T-helper 17 cell (primary cell): ENCODE measurements at places on chromosomes 7 and 10. TPM values are rescaled to one million over a fixed set of nuclear protein-coding genes. Genes with fewer than 3 reads are reported as not detected.

DNA sequence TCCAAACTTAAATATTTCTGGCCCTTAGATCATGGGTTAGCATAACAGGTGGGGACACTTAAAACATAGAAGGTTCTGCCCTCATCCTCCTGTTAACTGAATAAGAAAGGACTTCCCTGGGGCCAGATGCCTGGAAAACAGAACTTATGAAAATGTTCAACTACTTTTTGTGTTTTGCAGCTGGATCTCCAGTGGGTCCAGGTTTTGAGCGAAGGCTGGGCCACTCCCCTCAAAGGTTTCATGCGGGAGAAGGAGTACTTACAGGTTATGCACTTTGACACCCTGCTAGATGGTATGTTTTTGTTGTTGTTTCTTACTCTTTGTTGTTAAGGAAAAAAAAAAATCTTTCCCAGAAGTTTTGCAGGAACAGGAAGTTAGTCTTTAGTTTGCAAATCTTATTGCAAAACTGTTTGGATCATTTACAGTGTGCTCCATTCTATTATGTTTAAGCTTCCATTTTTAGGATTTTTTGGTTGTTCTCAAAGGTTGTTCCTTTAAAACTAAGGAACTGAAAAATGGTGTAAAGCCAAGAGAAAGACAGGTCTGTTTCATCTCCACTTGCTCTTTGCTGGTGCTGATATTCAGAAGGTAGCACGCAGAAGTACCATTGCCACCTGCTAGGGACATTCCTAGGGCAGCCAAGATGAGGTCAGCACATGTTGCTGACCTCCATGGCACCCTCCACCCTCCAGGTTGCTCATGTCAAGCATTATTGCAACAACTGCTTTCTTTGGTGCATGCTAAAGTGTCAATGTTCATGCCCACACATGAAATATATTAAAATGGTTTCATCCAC is 56.1 kb downstream of the PAPSS2 start:
- no peak for DNase-seq

GRCh38 chr7:140810830-140811556 is 113.7 kb downstream of the BRAF start:
- peak; percentile 52 for DNase-seq

GRCh38 chr7:18421297-18422002 is 74.1 kb upstream of the HDAC9 start:
- DNase-seq = no peak

- DNase-seq = no peak
Observed at GRCh38 chr10:71463111-71463510, 66.4 kb downstream of the CDH23 start.

Gene CHRM2
- not detected for total RNA-seq
